Stimulated activated CD8-positive, alpha-beta memory T cell treated with anti-CD3 and anti-CD28 coated beads, Interleukin-15, amount 100 ng/mL, for 24 hours (primary cell): ENCODE measurements at places on chromosomes 12 and 14.

DNA sequence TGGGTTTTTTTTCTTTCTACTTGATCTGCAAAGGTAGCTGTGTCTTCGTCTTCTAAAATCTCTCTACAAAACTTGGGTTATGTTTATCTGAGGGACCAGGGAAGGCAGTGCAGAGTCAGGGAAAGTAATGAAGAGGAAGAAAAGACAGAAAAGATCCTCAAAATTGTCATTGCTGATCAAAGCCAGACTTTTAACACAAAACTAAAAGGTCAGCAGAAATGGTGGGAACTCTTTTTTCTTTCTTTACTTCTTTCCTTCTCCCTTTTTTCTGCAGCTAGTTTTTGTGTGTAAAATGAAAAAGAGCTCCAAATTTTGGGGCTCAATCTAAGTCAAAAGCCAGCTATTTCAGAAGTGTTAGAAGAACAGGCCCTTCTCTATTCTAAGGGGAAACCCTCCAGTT lies 11.9 kb downstream of the DPF3 start:
- DNase-seq: no peak

DNA sequence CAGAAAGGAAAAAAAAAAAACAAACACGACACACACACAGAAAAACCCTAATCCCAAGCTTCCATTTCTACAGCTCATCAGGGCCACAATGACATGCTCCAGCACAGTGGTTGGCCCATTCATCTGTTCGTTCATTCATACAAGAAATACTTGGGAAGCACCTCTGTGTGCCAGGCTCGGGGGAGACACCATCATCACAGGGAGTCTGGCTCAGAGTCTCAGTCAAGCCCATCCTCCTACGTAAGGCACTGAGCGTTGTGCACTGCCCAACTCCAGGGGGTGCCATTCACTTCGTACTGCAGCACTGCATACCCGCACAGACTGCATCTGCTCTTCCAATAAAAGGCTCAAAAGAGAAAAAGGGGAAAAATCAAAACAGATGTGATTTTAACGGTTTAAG lies 15.3 kb downstream of the VPS37B start:
- no peak for DNase-seq

- no peak for DNase-seq
These were observed 178.1 kb upstream of the ARHGAP5 start for GRCh38 chr14:31898838-31899528.

- DNase-seq: no peak
These were observed 333.9 kb upstream of the LMO3 start for GRCh38 chr12:16939871-16940306.

DNA sequence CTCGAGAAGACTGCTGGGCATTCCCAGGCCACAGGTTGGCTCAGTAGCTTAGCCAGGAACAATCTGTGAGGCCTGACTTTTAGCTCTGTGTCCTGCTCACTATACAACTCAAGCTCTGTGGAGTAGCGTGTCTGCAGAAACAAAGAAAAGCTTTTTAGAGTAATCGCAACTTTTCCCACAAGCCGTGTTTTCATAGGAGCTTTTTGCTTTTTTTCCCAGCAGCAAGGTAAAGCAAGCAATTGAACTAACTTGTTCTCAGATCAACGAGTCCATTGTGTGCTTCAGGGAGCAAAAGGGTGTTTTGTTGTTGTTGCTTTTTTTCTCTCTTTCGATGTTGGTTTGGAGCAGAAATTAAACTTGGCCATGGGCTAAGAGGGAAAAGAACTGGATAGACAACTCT lies 97.3 kb upstream of the BCL2L14 start:
- DNase-seq: no peak

GRCh38 chr14:59297071-59297776 lies 108.8 kb downstream of the DAAM1 start:
- no peak for DNase-seq

GRCh38 chr14:94613720-94614644 lies 1.8 kb downstream of the SERPINA3 start:
- no peak for DNase-seq

GRCh38 chr14:64974563-64974962 lies 2.4 kb upstream of the RAB15 start:
- DNase-seq: no peak

- DNase-seq: no peak
These were observed 157.5 kb upstream of the ALG10B start for GRCh38 chr12:38159092-38159551.

GRCh38 chr12:6292606-6293005 lies 17.9 kb upstream of the PLEKHG6 start:
- DNase-seq: no peak

- no peak for DNase-seq
These were observed 335.4 kb downstream of the LRIG3 start for GRCh38 chr12:58584880-58585279.
